Activated T-helper 17 cell treated with anti-CD3 and anti-CD28 coated beads, Interleukin-2, amount 50 U/mL, for 72 hours (primary cell): ENCODE measurements at places on chromosomes 12 and 14.

GRCh38 chr14:95547626-95548327 lies 12.9 kb downstream of the GLRX5 start:
- no peak for ATAC-seq

DNA sequence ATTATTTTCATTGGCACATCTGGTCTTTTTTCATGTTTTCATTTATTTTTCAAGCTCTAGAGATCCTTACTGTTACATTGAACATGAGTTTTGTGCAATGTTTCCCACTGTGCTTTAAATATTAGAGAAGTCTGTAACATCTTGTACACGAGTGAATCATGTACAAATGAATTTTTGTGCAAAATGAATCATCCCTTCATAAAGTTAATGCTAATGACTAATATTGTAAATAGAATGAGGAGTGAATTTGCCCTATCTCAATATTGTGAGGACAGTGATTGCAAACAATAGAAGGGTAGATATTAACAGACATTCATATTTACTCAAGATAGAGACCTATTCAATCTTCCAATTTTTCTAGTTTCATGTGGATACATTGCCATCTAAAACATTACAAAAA lies 463.3 kb upstream of the FOXG1 start:
- no peak for ATAC-seq

DNA sequence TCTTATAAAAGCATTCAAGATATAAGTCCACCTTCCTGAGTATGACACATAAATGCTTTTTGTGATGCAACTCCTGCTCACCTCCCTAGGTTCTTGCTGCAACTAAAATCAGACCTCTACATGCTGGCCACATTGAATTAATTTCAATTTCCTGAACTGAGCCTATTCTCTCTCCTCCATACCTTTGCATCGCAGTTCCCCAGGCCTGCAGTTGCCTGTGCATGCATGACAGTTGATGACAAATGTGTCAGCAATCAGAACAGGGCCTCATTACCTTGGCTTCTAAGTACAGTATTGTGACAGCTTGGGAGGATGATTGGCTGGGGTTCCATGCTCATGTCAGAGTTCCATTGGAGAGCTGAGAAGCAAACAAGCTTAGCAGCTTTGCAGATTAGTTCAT lies 3.9 kb upstream of the TM7SF3 start:
- no peak for ATAC-seq

GRCh38 chr12:41184864-41185263 lies 3.3 kb upstream of the PDZRN4 start:
- ATAC-seq: no peak

DNA sequence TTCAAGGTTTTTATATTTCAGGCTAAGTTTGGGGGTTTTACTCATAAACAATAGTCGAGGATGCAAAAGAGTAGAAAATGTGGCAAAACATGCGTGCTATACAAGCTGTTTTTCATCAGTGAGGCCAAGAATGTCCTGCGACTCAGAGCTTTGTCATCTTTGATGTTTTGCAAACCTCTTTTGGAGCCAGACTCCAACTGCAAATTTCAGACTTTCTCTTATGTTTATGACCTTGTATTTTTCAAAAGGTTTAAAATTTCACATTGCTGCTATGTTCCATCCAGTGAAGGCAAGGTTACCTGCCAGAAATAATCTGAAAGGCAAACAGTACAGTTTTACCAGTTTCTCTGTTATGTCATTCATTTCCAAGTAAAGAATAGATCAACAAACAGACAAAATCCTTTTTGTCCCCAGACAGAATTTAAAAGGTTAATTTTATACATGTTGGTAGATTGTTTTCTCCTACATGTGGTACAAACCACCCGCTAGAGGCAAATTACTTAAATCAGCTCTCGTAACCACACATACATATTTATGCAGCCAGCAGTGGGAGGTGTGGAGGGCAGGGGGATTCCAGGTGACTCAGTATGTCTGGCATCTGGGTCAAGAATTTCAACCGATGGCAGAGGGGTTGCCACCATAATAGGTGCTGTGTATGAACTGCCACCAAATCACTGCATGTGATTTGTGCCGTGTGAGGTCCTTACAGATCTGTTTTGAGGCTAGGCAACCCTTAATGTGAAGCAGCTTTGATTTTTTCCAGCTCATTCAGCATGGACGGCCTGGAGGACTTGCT lies 119.8 kb upstream of the CPM start:
- ATAC-seq: peak; percentile 97

DNA sequence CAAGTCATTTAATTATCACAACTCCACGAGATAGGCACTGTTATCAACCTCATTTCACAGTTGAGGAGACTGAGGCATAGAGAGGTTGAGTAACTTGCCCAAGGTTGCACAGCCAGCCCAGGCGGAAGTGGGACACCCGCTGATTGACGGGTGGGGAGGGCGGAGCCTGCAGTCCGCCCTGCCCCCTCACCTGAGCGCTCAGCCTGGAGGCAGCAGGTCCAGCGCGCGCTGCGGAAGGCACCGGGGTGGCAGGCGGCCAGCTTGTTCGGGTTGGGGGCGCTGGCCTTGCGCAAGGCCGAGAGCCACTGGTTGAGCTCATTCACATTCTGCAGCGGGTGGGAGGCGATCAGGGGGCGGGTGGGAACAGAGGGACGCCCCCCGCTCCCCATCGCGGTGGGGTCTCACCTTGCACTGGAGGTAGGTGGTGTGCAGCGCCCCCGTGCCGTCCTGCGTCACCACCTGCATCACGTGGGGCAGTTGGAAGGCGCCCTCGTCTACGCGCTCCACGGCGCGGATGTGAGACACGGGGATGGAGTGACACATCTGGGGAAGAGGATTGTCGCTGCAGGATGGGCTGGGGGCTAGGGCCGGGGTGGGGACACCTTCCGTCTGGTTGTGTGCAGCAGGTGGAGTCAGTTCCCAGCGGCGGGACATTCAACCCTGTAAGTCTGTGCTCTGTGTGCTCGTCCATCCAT lies 31.7 kb downstream of the RASAL1 start:
- peak; percentile 96 for ATAC-seq

DNA sequence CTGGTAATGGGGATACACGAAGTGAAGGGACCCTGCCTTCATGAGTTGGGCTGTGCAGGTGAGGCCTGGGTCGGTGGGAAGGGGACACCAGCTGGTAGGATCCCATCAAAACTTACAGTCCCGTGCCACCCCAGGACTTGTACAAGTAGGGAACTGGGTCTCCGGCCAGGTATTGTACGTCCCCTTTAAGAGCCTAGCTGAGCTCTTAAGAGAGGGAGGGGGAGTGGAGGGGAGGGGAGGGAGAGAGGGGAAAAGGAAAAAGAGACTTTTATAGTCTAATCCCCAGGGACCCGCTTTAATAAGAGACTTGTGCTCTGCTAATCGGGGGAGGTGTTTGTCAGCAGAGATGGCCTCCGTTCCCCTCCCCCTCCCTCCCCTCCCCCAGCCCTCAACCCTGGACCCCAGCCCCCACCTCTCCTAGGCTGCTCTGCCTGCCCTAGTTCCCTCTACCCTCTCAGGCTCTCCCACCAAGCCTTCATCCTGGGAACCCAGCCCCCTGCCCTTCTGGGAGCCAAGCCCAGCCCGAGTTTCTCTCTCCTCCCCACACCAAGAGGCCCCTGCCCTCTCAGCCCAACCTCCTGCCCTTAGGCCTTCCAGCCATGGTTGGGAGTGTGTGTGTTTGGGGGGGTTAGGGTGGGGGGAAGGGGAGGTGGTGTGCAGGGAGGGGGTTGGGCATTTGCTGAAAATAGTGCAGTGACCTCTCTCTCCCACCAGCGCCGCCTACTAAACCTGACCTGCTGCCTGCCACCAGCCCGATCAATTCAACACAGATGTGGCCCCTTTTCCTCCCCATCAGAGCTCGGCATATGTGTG lies 2.6 kb downstream of the GDF11 start:
- no peak for ATAC-seq

DNA sequence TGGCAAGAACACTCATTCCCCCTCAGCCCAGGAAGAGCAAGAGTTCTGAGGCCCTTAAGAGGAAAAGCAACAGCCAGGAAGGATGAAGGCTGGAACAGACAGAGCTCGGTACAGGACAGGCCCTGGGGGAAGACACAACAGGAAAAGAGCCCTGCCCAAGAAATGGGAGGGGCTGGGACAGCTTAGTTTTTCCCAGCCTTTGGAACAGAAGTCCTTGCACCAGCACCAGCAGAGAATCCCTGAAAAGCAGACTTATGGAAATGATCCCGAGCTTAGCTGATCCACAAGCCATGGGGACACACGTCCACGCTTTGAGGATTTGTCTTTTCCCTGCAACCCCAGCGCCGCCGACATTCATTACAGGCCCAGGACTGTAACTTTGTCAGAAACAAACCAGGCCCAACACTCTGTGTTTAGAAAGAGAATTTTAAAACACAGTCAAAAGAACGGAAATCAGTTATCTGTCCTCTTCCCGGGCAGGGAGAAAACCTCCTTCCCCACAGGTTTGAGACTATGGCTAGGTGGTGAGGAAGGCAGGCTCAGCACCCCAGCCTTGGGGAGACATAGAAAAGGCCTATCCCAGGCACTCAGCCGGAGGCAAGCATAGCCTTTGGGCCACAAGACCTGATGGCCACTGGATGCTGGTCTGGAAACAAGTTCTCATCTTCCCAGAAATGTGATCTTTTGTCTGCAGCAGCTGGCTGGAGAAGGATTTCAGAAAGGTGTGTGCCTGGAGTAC lies 4.0 kb upstream of the AVIL start:
- no peak for ATAC-seq

DNA sequence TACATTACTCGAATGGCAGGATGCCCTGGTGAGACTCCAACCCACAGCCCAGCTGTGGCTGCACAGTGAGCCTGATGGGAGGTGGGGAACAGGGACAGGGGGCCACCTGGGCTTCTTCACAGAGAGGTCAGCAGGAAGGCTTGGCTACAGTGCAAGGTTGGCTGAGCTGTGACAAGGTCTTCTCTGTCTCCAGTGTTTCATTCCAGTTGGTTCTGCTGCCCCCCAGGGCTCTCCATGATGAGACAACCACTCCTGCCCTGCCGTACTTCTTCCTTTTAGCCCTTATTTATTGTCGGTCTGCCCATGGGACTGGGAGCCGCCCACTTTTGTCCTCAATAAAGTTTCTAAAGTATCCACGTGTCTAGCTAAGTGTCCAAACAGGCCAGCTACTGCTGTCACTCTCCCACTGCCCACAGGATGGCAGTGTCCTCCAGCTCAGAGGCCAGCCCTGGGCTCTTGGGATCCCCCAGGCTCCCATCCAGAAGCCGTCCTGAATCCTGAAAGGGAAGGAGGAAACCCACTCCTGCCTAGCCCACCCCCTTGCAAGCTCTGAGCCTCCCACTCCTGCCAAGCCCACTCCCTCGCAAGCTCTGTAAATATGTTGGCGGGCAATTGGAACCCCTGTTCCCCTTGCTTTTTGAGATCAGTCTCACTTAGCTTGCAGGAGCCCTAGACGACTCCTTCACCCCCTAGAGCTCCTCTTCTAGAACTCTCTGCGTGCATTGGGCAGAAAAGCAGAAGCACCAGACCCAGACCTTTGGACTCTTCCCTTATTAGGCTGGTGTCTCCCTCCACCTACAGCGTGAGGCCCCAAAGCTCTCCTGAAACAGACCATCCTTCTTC lies 5.4 kb downstream of the C1QL4 start:
- ATAC-seq: peak; percentile 42

DNA sequence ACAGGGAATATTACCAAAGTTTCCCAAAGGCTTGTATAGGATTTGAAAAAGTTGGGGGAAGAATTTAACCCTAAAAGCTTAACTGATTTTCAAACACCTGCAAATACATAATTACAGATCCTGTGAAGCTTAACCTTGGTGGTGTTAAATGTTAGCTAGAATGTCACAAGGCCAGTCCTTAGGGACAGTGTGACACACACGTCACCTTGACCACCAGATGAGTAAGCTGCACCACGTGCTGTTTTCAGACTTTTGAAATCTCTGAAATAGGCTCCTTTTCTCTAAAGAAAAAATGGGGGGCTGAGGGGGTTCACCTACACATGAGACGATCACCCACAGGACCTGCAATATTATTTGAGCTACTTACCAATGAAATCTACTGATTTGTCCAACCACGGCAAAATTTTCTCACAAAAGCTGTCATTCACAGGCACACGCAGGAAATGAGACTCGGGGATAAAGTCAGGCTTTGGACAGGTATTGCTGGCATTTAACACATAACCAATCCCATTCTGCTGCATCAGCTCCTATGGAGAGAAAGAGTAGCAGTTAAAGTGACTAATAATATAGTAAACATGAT lies 75.9 kb downstream of the DUSP16 start:
- peak; percentile 65 for ATAC-seq

DNA sequence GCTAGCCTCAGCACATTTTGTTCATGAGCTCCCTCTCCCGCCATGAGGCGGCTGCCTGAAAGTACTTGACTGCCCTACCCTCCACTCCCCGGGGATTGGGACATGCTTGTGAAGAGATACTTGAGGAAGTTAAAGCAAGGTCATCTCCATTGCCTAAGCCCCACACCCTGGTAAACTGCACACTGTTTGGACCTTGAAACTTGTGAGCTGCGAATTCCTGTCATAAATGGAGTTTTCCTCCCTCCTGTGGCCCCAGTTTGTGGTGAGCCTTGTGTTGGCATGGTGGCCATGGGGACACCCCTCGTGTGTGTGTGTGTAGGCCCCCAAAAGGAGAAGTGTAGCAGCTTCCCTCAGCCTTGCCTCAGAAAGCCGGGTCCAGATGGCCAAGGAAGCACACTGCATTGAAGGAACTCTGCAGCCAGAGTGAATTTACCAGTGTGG lies 395.5 kb downstream of the ZFP36L1 start:
- ATAC-seq: no peak

DNA sequence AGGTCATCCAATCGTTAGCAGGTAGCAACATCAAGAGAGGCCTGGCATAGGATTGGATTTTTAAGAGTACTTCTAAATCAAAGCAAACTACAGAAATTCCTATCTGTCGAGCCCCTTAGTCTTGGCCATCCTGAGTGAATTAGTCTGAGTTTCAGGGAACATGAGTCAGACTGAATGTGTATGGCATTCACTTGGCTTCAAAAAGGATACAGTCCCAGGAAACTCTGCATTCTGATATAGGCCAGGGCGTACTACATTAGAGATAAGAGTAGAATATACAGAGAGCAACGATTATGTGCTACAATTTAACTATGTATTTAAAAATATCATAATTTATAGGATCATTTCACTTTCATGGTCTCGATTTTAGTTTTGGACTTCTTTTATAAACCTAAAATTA lies 242.2 kb downstream of the SOX5 start:
- ATAC-seq: no peak

GRCh38 chr12:4284306-4284705 lies 10.7 kb downstream of the CCND2 start:
- no peak for ATAC-seq
